ENCODE measurements at places on chromosomes 2 and 18. TPM values are rescaled to one million over a fixed set of nuclear protein-coding genes. Genes with fewer than 3 reads are reported as not detected.

The PLEKHH2 gene
- total RNA-seq: 1.6 TPM

The DES gene
- total RNA-seq: 29.3 TPM

The TMEM169 gene
- total RNA-seq: 0.04 TPM

The B3GNT7 gene
- total RNA-seq: 5.5 TPM

The NEUROD1 gene
- not detected for total RNA-seq

The CNTNAP5 gene
- total RNA-seq: not detected

The GREB1 gene
- total RNA-seq: 0.60 TPM

The UGT1A9 gene
- total RNA-seq: 0.08 TPM

The NEU4 gene
- not detected for total RNA-seq

The TUBA3D gene
- not detected for total RNA-seq

The MEP1B gene
- not detected for total RNA-seq

The GNAL gene
- total RNA-seq: 8.8 TPM

The LRRTM1 gene
- not detected for total RNA-seq

The STRADB gene
- 12.9 TPM for total RNA-seq

The LINC00305 gene
- not detected for total RNA-seq

The RAB6C gene
- not detected for total RNA-seq

The MFSD2B gene
- not detected for total RNA-seq

The GTF2A1L gene
- total RNA-seq: not detected

The TBR1 gene
- not detected for total RNA-seq

The SLC4A3 gene
- 3.0 TPM for total RNA-seq

The PFN4 gene
- total RNA-seq: 0.24 TPM

The NCKAP5 gene
- total RNA-seq: 8.9 TPM

The SERPINE2 gene
- 63.7 TPM for total RNA-seq

The KLHL41 gene
- 0.40 TPM for total RNA-seq

The RAPGEF4 gene
- 3.3 TPM for total RNA-seq

The CNPPD1 gene
- 49.3 TPM for total RNA-seq

The GKN1 gene
- total RNA-seq: not detected

The ALPI gene
- total RNA-seq: not detected

The RASGRP3 gene
- total RNA-seq: 4.3 TPM

The ASB18 gene
- not detected for total RNA-seq

The B4GALT6 gene
- total RNA-seq: 2.9 TPM

The NGEF gene
- total RNA-seq: 6.1 TPM

The GAL3ST2 gene
- total RNA-seq: not detected

The HNMT gene
- 2.5 TPM for total RNA-seq

The MZT2A gene
- total RNA-seq: 113 TPM

The IL1R2 gene
- total RNA-seq: 19.0 TPM

The GAREM1 gene
- total RNA-seq: 22.9 TPM

The CCDC85A gene
- 0.24 TPM for total RNA-seq

The CCDC121 gene
- 1.3 TPM for total RNA-seq

The PIAS2 gene
- total RNA-seq: 17.8 TPM

The PRKAG3 gene
- not detected for total RNA-seq

The M1AP gene
- total RNA-seq: 1.6 TPM

The INPP5D gene
- 6.2 TPM for total RNA-seq

The PARD6G gene
- 33.8 TPM for total RNA-seq

The CD8B2 gene
- total RNA-seq: not detected

The ANKRD23 gene
- 1.8 TPM for total RNA-seq

The VAMP5 gene
- 24.2 TPM for total RNA-seq

Measured in esophagus mucosa (tissue), 1 donor.